ENCODE measurements at places on chromosomes 1 and 21.

- no peak for DNase-seq
Observed at GRCh38 chr1:170214117-170215032, 68.6 kb downstream of the NTMT2 start.

GRCh38 chr21:29133796-29134195 is 3.4 kb downstream of the MAP3K7CL start:
- no peak for DNase-seq

GRCh38 chr1:220691053-220691684 is 1.0 kb downstream of the C1orf115 start:
- no peak for DNase-seq

GRCh38 chr1:84861988-84862644 is 30.9 kb downstream of the LPAR3 start:
- DNase-seq, result no peak

DNA sequence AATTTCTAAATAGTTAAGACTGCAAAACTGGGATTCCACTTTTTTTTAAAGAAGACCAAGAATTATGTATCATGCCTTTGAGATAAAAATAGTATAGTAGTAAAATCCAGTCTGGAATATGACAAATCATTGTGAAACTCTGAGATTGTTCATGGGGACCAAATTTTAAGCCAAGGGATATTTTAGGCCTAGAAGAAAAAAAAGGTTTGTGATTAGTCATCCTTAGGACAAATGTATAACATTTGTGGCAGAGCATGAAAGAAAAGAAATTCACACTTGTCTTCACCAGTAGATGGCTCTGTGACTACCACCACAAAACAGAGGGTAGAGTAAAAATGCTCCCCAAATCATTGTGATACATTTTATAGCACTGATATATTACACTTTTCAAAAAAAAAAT is 226.1 kb downstream of the KCTD3 start:
- DNase-seq, result peak; percentile 81

DNA sequence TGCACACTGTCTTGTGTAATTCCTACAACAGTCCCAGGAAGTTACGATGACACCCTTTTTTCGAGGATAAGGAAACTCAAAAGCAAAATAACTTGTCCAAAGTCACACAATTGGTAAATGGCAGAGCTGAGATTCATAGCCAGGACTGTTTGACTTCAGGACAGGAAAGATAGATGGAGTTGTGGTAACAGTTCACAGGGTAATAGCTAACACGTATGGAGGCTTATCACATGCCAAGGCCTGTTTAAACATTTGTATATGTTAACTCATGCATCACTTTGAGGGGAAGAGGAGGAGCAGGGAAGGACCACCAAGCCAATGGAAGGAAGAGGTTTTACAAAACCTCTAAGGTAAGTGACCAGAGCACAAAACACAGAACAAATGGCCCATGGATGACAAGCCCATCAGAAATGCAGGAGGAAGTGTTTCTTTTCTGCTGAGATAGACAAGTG is 2.8 kb downstream of the DHCR24 start:
- DNase-seq, result no peak

GRCh38 chr1:90502696-90503095 is 214.4 kb downstream of the BARHL2 start:
- no peak for DNase-seq

Measured in PC-3 (cell line).